ENCODE measurements at places on chromosomes 11 and 22. TPM values are rescaled to one million over a fixed set of nuclear protein-coding genes. Genes with fewer than 3 reads are reported as not detected.
A peak's percentile ranks its signal among the peaks of the same experiment; 100 is the strongest.

DNA sequence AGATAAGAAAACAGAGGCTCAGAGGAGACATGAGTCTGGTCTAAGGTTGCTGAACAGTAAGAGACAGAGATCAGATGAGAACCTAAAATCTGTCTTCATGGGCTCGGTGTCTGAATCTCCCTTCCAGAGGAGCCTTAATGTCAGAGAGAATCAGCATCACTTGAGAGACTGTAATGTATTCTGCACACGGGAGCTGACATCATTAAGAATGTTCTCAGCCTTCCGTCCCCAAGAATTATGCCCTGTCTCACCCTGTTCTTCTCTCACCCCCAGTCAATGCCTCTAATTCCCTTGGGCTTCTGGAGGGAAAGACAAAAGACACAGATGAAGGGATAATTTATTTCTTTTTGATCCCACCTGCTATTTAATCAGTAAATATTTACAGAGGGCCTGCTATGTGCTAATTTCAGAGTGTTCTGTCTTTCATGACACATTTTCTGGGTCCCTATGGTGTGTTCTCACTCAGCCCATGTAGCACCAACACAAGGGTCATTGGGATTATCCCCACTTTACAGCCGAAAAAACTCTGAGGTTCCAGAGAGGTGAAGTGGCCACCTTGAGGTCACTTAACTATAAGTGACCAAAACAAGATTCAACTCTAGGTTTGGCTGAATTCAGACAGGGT lies 61.8 kb downstream of the CD82 start:
- peaks cover 19% of the 10 kb centered on the region for H3K4me1 ChIP-seq
- H3K27me3 ChIP-seq: peaks cover 4% of the 10 kb centered on the region

Gene FAM180B
- total RNA-seq: not detected

GRCh38 chr11:130157101-130157500 lies 2.5 kb upstream of the ST14 start:
- DNase-seq: no peak
- H3K36me3 ChIP-seq: no peaks in the 10 kb centered on the region
- no peak overlapping the region for H3K4me3 ChIP-seq

- H3K4me1 ChIP-seq: peaks cover 3% of the 10 kb centered on the region
- no peak overlapping the region for H3K4me3 ChIP-seq
- H3K36me3 ChIP-seq: no peaks in the 10 kb centered on the region
- no peak overlapping the region for H3K27ac ChIP-seq
- peaks cover 2% of the 10 kb centered on the region for H3K27me3 ChIP-seq
Observed at GRCh38 chr11:72190631-72191071, 1.3 kb upstream of the FOLR1 start.

DNA sequence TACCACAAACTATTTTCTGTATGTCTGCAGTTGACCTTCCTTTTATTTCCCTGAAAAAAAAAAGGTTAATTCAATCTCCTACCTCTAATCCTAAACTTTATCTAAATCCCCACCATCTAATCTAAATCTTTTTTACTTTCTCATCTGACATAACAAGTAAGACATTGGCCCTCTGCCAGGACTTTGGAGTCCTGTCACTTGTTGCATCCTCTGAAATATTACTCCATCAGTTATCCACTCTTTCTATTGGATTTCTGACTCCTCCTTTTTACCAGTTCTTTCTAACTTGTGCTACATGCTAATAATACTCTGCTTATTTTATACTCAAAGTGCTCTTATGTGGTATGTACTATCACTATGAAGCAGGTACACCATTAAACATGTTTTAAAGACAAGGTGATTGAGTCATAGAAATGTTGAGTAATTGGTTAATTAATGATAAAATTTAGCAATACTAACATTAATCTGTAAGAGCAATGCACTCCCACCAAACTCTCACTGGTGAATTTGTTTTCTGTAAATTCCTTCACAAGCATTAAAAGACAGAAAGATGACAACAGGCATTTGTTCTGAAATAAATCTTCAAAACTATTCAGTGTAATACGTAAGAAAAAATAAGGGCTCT lies 914.2 kb upstream of the RAG2 start:
- H3K27ac ChIP-seq: peak overlapping the region; percentile 92
- H3K4me1 ChIP-seq: peaks cover 27% of the 10 kb centered on the region
- H3K36me3 ChIP-seq: peaks cover 4% of the 10 kb centered on the region
- DNase-seq: no peak
- H3K27me3 ChIP-seq: no peaks in the 10 kb centered on the region
- H3K4me3 ChIP-seq: no peak overlapping the region

- H3K27ac ChIP-seq: no peak overlapping the region
- no peaks in the 10 kb centered on the region for H3K36me3 ChIP-seq
- DNase-seq: no peak
- H3K27me3 ChIP-seq: no peaks in the 10 kb centered on the region
- no peak overlapping the region for H3K4me3 ChIP-seq
Observed at GRCh38 chr11:106421676-106422292, 344.3 kb downstream of the AASDHPPT start.

All from chondrocyte (in vitro differentiated cells).